ENCODE measurements at places on chromosomes 5 and 9. TPM values are rescaled to one million over a fixed set of nuclear protein-coding genes. Genes with fewer than 3 reads are reported as not detected.

ZNF618 gene
- total RNA-seq = 0.09 TPM

PDE6A gene
- not detected for total RNA-seq

DCAF10 gene
- total RNA-seq = 6.9 TPM

GALT gene
- 104 TPM for total RNA-seq

FBP1 gene
- total RNA-seq = 1.2 TPM

DDX4 gene
- not detected for total RNA-seq

TXNDC8 gene
- total RNA-seq = not detected

SPDL1 gene
- 33.3 TPM for total RNA-seq

LRRTM2 gene
- 0.21 TPM for total RNA-seq

HAVCR2 gene
- 52.2 TPM for total RNA-seq

TMEM232 gene
- total RNA-seq = 0.25 TPM

GARNL3 gene
- total RNA-seq = 5.4 TPM

DMRT2 gene
- not detected for total RNA-seq

IRX1 gene
- total RNA-seq = not detected

PCDHA6 gene
- total RNA-seq = not detected

PCDHB9 gene
- total RNA-seq = not detected

NUTM2F gene
- not detected for total RNA-seq

PTPRD gene
- not detected for total RNA-seq

THBS4 gene
- 2.0 TPM for total RNA-seq

CCNI2 gene
- 0.87 TPM for total RNA-seq

ITGA2 gene
- total RNA-seq = 0.77 TPM

FAT2 gene
- total RNA-seq = not detected

FLT4 gene
- total RNA-seq = 0.98 TPM

TMEM215 gene
- total RNA-seq = not detected

ZNF608 gene
- total RNA-seq = not detected
